ENCODE measurements at places on chromosomes 5 and 9. TPM values are rescaled to one million over a fixed set of nuclear protein-coding genes. Genes with fewer than 3 reads are reported as not detected.

RNF183 gene
- total RNA-seq: not detected

GADD45G gene
- 2.6 TPM for total RNA-seq

RASGRF2 gene
- total RNA-seq: 10.1 TPM

CRB2 gene
- total RNA-seq: not detected

ZBED3 gene
- total RNA-seq: 3.2 TPM

CWC27 gene
- total RNA-seq: 25.7 TPM

SLC6A19 gene
- not detected for total RNA-seq

PDZD2 gene
- 0.50 TPM for total RNA-seq

TRPM6 gene
- 0.36 TPM for total RNA-seq

PCDHA5 gene
- not detected for total RNA-seq

AFF4 gene
- 90.8 TPM for total RNA-seq

PCDHGC4 gene
- 0.45 TPM for total RNA-seq

IFT74 gene
- total RNA-seq: 8.7 TPM

OR1L8 gene
- total RNA-seq: not detected

SLC25A2 gene
- not detected for total RNA-seq

TAF11L5 gene
- total RNA-seq: not detected
